ENCODE measurements at places on chromosomes 7 and 10.

DNA sequence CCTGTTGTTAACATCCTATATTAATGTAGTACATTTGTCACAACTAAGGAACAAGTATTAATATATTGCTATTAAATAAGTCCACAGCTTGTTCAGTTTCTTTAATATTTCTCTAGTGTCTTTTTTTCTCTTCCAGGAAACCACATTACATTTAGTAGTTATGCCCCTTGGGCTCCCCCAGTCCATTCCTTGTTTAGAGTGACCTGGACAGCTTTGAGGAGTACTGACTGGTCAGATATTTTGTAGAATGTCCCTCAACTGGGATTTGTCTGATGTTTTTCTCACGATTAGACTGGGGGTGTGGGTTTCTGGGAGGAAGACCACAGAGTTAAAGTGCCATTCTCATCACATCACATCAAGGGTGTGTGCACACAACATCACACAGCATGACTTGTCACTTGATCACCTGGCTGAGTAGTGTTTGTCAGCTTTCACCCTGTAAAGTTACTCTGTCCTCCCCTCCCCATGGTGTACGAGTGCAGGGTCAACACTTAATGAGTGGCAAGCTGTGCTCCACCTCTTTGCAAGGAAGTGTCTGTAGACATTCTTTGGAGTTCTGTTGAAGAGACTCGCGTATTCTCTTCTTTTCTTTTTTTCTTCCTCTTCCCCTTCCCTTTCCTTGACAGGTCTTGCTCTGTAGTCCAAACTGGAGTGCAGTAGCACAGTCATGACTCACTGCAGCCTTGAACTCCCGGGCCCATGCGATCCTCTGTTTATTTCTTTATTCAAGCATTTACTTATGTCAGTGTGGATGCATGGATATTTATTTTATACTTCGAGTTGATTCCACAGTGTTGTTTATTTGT is 10.2 kb downstream of the LMTK2 start:
- DNase-seq = no peak

- no peak for DNase-seq
Observed at GRCh38 chr7:97733276-97734161, 1.6 kb downstream of the TAC1 start.

DNA sequence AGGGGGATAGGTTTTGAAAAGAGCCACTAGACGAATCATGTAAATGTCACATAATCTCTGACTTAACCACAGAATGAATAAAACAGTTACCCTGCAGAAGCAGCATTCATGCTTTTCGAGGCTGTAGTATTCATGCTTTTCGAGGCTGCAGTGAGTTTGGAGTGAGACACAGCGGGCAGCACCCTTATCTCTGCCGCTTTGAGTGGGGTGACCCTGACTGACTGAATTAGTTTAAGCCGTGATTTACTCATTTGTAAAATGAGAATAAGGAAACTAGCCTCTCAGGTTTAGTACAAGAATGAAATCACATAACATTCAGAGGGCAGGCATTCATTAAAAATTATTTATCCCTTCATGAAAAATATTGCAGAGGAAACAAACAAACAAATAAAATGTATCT is 92.8 kb upstream of the KMT2C start:
- no peak for DNase-seq

DNA sequence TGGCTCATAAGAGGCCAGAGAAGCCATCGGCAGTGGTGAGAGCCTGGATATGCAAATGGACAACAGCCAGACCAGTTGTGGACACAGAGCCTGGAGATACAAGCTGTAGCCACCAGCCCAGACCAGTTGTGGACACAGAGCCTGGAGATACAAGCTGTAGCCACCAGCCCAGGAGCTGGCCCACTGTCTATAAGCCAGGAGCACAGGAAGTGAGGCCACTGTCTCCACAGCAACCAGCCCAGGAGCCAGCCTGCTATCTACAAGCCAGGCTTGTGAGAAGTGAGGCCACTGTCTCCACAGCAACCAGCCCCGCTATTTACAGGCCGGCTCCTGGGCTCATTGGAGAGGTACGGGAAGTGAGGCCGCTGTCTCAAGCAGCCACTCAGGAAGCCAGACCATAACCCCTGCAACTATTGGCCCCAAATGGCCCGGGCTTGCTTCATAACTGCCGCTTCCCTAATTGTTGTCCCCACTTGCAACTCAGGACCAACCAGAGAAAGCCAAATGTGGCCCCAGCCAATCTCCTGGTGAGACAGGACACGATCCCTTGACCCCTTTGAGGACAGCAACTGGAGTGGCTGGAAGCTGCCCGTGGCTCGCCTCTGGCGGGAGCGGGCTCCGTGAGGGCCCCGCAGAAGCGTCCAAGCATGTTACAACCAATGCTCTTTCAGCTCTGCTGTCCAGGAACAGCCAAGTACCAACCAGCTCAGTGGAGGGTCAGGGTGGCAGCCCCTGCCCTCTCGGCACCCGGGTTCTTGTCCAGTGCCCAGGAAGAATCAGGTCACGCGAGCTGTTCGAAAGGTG is 44.1 kb upstream of the CNPY1 start:
- DNase-seq = peak; percentile 90

DNA sequence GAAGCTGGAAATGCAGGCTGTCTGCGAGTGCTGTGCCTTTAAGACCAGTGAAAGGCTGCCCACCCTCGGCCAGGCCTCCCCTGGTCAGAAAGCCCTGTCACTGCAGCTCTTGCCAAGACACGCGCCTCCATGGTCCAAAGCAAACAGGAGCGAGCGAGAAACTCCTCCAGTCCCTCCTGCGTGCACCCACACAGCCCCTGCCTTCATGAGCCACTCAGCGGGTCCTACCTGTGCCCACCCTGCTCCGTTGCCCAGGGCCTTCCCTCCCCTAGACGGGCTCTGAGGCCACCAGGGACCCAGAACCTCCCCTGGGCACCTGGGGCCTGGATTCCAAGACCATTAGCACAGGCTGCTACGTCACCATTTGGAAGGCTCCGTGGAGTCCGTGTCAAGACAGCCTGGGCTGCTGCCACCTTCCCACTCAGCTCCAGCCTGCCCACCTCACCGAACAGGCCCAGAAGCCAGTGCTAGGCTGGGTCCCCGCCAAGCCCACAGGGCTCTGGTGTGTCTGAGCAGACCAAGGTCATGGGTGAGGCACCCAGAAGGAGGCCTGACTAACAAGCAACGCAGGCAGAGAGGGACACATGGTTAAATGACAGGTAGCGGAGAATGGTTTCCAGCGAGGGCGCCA is 144.5 kb downstream of the NEURL1 start:
- DNase-seq = no peak

GRCh38 chr10:86710987-86711512 is 42.7 kb downstream of the LDB3 start:
- peak; percentile 73 for DNase-seq

- no peak for DNase-seq
Observed at GRCh38 chr7:42214060-42214679, 22.8 kb downstream of the GLI3 start.

Data from NCI-H1417 (cell line).